ENCODE measurements at places on chromosomes 2 and 18.

DNA sequence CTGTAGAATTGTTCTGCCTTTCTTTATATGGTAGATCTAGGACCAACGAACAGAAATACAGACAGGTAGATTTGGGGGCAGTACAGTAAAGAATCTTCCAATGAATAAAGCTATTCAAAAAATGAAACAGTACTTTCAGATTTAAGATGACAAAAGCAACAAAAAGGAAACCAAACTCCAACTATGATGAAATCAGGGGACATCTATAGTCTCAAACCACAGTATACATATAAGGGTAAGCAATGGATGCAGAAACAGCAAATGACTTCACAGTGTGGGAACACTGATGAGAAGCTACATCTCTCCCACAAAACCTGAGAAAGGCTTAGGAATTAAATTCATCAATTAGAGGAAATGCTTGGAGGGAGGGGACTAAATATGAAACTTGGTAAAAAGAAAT, 202.5 kb downstream of the CTNNA2 start:
- DNase-seq: no peak

DNA sequence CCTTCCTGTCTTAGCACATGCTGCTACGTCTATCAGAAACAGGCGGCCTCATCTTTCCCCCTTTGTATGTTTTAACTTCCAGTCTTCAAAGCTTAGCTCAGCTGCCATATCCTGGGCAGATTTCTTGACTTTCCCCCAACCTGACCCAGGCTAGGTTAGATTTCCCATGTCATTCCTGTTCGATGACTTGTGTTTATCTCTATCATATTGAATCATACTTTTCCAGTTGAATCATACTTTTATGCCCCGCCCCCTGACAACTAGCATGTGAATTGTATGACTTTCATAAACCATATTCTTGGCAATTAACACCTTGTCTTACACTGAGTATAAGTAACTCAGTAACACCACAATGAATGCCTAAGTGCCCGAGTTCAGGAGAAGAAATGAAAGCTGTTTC, 128.3 kb downstream of the CYRIA start:
- no peak for DNase-seq

DNA sequence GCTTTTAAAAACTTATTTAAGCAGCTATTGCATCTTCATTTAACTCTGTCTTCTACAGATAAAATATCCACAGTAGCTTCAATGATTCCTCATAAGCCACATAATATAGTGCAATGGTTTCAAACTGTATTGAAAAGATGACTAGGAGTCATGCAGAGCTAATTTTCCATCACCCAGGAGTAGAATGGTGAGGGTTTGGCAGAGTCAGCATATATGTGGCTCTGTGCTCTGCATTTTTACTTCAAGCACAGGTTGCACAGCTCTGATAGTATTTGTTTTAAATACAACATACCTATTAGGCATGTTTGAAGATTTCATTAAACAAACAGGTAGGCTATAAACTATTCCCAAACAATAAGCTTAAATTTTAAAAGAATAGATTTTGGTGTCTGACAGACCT, 731.9 kb upstream of the VRK2 start:
- DNase-seq: no peak

- DNase-seq: peak; percentile 60
Measured at GRCh38 chr2:19435815-19436214, 77.4 kb upstream of the OSR1 start.

GRCh38 chr2:85963068-85963467, 74.3 kb upstream of the ST3GAL5 start:
- DNase-seq: no peak

- DNase-seq: no peak
Measured at GRCh38 chr2:72108121-72108520, 39.5 kb downstream of the CYP26B1 start.

DNA sequence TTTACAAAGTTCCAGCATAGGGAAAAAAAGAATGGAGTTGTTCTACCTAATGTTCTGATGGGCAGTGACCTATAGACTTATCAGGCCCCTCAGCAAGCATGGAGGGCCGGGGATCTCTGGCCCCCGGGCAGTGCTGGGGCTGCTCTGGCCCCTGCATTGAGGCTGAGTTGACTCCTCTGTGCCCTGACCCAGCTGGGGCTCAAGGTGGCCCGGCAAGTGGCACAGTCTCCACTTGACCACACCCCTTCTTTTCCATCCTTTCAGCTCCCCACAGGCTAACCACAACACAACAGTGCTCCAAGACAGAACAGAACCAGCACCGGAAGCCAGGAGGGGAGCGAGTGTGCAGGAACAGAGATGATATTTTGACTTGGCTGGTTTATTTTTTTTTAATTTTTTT, 19.9 kb downstream of the TOGARAM2 start:
- no peak for DNase-seq

- DNase-seq: no peak
Measured at GRCh38 chr2:75853436-75853835, 142.7 kb upstream of the GCFC2 start.

- DNase-seq: no peak
Measured at GRCh38 chr2:217709478-217710210, 293.2 kb downstream of the TNS1 start.

All from mesendoderm (in vitro differentiated cells).